NCI-H1436 (cell line): ENCODE measurements at places on chromosomes 2 and 18.

DNA sequence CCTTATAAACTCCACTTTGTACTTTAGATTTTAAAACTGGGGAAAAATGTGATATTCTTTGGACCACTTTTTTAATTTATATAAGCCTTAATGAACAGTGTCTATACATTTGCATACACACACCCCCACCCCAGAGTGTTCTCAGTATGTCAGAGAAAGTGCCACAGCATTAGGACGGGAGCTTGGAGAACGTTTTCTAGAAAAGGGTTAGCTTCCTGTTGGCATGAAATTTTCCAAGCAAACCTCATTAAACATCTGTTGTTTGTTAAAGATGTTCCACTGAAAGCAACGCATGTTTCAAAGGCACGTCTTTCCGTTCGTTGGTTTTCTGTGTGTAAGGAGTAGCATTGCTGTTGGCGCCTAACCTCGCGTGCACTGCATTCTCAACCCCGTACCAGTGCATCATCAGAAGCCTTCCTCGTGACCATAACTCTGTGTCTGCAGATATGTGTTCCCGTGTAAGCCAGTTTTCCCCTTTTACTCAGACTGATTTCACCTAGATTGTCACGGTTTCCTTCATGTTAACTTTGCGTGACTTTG, 228.5 kb downstream of the ALPK2 start:
- no peak for DNase-seq

DNA sequence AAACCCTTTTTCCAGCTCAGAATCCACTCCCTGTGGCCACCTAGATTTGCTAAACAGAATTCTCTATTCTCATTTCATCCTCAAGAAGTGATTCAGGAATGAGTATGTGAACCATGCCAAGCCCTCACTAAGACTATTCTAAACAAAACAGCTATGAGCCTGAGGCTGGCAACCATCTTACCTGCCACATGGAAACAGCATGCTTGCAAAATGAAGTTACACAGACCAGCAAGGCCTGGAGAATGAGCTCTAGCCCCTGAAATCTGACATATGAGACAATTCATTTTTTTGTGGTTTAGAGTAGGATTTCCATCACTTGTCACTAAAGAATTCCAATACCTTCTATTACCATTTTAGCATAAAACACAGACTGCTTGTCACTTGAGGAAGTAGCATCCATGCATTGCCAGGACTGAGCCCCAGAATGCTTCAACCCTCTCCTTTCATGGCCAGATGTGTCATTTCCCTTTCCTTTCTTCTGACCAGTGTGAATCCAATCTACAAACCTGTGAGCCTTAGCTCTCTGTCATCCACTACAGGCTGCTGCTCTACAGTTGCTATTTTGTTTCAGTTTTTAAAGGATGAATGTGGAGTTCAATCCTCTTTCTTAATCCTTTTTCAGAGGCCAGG, 744.3 kb upstream of the ACVR2A start:
- DNase-seq = no peak

DNA sequence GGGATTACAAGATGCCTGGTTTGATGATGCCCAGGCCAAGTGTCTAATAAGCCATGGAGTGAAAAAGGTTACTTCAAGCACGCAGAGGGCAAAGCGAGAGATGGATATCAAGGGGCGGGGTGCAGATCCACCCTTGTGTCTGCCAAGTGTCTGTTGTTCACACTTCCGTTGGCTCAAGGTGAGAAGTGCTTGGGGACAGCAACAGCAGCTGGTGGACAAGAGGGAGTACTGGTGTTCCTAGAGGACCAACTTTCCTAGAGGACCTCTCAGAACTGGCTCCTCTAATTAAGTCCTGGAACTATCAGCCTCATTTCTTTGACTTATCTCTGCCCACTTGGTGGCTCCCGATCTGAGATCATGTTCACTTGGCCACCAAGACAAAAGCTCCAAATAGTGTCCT, 299.1 kb downstream of the PRKCE start:
- no peak for DNase-seq

- DNase-seq = no peak
Observed at GRCh38 chr18:29012883-29013465, 836.0 kb upstream of the CDH2 start.

DNA sequence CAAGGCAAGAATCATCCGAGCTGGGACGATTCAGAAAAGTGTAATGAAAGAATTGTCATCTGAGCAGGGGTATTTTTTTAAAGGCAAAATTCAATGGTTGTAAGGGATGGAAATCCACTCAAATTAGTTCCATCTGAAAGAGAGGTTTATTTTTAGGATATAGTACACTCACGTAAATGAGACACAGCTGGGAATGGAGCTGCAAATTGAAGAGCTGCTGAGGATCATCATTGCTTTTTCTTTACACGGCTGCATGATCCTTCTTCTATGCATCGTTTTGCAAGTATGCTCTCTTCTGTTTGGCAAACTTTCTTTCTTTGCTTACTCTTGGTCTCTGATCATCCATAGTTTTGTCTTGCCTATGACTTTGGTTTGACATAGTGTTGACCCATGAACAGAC, 27.4 kb upstream of the CUL3 start:
- no peak for DNase-seq
